Right lung (tissue), 10 donors: ENCODE measurements at places on chromosomes 2 and 18. TPM values are rescaled to one million over a fixed set of nuclear protein-coding genes. Genes with fewer than 3 reads are reported as not detected.

DNA sequence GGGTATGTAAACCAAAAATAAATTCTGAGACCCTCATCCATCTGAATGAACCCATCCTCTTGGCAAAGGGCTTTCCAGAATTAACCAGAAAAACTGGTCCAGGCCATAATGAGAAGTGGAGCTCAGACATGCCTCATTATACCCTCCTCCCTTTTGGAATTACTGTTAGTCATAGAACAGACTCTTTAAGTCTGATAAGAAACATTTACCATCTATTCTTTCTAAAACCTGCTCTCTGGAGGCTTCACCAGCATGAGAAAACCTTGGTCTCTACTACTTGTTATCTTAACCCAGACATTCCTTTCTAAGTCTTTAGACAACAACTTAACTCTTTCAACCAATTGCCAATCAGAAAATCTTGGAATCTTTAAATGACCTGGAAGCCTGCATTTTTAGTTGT, 82.8 kb downstream of the QPCT start:
- DNase-seq: no peak

GRCh38 chr2:70663411-70663810, 104.6 kb downstream of the ADD2 start:
- DNase-seq: no peak

DNA sequence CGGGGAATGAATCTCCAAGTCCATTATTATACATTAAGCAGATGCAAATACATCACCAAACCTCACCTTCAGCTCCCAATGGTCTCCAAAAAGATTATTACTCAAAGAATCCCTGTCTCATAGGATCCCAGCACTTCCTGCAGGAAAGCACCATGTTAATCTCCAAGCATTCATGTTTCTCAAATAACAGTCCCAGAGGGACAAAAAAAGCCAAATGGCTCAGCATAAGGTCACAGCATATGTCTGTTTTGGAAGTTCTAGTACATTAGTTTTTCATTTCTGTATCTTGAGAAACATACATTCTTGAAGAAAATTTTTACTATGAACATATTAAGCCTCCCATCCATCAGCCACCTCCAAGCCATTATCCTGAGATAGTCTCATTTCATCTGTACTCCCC, 103.3 kb downstream of the METTL4 start:
- DNase-seq: no peak

- no peak for DNase-seq
Measured at GRCh38 chr2:67950919-67951318, 111.9 kb downstream of the C1D start.

- no peak for DNase-seq
Measured at GRCh38 chr18:72152935-72153334, 391.2 kb downstream of the CBLN2 start.

DNA sequence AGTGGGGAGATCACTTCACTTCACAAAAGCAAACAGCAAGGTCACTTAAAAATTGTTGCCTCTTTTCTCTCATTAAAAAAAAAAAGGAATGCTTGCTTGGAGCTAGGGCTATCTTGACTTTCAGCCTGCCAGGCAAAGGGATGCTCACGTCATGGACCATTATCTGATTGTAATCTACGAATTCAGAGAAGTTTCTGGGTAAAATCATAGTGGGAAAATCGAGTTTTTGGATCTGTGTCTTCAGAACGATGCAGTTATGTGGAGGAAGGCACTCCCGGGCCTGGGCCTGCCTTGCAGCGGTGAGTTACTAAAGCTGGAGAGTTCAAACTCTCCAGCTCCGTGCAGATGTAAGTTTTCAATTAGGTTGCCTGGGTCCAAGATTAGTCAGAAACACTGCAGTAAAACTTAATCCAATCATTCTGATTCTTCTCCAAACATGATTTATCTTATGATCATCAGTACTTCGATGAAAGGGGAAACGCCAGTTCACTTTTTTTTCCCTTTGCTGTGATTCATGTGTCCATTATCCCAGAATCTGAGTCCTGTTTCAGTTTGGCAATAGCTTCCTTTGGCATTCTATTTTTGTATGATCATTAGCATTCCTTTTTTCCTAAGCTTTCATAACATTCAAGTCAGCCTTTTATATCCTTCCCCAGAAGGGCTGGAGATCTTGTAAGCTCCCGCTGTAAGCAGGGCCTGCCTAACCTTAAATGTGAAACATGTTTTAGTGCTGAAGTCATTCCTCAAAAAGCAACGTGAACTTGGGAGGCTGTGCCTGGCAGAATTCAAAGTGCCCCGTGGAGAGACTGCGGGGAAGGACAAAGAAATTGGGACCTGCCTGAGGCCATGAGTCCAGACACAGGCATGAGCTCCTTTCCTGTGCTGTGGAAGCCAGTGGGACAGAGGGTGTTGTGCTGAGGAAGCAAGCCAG, 119.3 kb upstream of the TWIST2 start:
- DNase-seq: peak; percentile 52

VWC2L gene
- not detected for polyA plus RNA-seq

CSRNP3 gene
- 8.5 TPM for polyA plus RNA-seq

ZNF385B gene
- polyA plus RNA-seq: 6.1 TPM

LRRTM1 gene
- polyA plus RNA-seq: 2.5 TPM
